Stimulated activated CD8-positive, alpha-beta memory T cell treated with anti-CD3 and anti-CD28 coated beads, Interleukin-15, amount 100 ng/mL, for 24 hours (primary cell): ENCODE measurements at places on chromosomes 2 and 18.

DNA sequence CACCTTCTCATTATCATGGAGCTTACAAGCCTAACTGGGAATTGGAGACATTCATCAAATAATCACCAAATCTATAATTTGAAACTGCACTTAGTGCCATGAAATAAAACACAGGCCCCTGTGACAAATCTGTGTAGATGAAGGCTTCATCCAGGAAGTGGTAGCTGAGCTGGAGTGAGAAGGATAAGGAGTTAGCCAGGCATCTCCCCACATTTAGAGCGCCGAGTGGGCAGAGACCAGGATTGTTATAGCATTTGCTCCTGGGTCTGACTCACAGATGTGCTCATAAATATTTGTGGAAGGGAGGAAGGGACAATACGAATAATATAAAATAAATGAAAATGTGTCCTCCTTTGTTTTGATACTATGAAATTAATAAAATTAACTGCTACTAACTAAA lies 2.5 kb upstream of the MAT2A start:
- DNase-seq: no peak

GRCh38 chr2:164621764-164622105 lies 453 bp upstream of the GRB14 start:
- DNase-seq: no peak

DNA sequence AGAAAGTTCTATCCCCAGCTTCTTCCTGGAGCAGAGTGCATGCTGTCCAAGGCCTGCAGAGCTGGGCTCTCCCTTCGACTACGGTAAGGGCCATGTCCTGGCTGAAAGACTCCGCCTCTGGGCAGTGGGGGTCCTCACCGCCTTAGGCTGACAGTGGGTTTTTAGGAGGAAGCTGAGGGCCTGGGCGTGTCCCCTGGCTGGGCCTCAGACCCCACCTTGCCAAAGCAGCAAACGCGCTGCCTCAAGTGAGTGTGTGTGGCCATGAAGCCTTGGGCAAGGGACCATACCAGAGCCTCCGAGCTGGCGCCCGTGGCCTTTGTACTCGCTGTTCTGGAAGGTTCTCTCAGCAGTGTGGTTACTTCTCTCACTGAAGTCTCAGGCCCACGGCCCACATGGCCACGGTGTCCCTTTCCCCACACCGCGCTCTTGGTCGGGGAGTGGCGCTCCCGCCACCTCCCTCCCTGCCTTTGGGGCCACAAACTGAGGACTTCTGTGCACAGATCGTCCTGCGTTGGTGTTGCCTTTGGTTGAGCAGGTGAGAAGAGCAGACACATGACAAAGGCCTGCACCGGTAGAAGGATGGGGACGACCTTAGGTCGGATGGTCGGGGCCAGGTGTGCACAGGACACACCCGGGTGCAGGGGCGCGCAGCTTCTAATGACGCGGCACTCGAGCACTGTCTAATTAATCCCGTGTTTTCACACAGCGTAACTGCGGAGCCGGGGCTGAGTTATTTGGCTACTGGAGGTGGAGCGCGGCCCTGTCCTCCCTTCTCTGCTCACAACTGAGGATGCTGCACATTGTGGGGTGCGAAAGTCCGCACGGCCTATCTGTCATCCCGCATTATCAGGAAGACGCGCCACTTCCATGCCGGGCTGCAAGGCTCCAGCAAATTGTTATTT lies 121.6 kb downstream of the PTGR3 start:
- no peak for DNase-seq

GRCh38 chr2:42254186-42254895 lies 85.2 kb downstream of the EML4 start:
- no peak for DNase-seq

- DNase-seq: no peak
Measured at GRCh38 chr2:62042944-62043343, 137.5 kb downstream of the COMMD1 start.

DNA sequence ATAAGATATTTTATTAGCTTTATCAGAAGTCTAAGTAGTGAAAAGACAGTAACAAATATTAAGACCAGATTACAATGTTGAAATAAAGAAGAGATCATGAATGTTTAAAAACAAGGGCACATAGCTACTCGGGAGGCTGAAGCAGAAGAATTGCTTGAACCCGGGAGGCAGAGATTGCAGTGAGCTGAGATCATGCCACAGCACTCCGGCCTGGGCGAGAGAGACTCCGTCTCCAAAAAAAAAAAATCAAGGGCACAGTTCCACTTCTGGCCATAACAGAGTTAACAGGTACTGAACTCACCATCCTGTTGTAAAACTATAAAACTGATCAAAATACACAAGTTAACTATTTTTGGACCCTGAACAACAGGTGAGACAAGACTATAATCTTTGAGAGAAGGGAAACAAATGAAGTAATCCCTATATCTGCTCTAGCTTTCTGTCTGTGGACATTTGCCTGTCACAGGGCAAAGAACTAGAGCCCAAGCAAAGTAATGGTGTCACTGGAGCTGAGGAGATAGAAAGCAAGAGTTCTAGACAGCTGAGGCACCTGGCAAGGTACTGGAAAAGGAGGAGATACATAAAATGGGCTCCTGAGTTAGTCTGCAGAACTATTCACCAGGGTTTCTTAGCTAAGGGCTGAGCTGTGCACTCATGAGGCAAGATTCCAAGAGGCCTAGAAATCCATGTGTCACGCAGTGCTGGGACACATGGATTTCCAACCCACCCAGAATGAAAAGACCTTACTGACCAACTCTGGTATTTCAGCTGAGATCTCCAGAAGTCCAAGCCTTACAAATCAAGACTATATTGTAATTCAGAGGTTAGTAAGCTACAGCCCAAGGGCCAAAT lies 15.2 kb downstream of the MMADHC start:
- no peak for DNase-seq

- no peak for DNase-seq
Measured at GRCh38 chr2:74100254-74101216, 47.2 kb downstream of the BOLA3 start.

GRCh38 chr2:26769089-26769761 lies 5.1 kb downstream of the SLC35F6 start:
- no peak for DNase-seq

GRCh38 chr2:154226931-154227330 lies 355.2 kb downstream of the GALNT13 start:
- DNase-seq: no peak

GRCh38 chr2:227308784-227309183 lies 16.3 kb upstream of the MFF start:
- no peak for DNase-seq

GRCh38 chr2:40168546-40168945 lies 283.3 kb downstream of the SLC8A1 start:
- DNase-seq: no peak

- DNase-seq: no peak
Measured at GRCh38 chr18:28357766-28358401, 181.0 kb upstream of the CDH2 start.

GRCh38 chr18:55513161-55513560 lies 74.8 kb downstream of the TCF4 start:
- DNase-seq: no peak

DNA sequence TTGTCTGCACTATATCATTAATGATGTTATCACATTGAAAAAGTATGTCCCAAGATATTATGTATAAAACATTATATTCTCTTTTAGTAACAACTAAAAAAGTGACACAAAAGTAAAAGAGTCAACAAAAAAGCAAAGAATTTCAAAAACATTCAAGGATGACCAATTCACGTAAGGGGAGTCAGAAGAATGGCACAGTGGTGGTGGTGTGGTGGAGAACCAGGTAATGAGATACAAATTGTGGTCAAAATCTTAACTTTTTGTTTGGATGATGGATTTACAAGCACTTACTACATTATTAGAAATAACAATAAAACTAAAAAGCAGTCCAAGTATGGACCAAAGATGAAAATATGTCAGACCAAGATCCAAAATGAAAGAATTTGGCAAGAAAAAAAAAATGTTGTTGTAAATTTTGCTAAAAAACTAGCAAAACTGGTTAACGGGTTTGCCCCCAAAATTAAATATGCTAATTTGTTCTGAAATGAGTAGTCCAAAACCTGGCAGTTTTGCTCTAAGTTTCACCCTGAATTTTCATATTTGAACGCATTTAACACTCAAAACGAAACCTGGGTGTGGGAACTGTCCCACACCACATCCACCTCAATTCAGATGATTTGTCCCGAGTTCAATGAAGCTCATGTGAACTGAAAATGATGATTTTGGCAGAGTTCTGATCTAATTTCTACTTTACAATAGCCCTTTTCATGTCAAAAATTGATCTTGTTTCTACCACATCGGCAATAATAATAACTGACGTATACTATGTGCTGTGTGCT lies 135.8 kb downstream of the IKZF2 start:
- no peak for DNase-seq
